AG08395 (cell line): ENCODE measurements at places on chromosomes 2 and 18.

- peak; percentile 74 for DNase-seq
These were observed 60.3 kb upstream of the AGPS start for GRCh38 chr2:177332026-177332991.

GRCh38 chr18:79546781-79547272 is 132.8 kb upstream of the CTDP1 start:
- DNase-seq, result no peak

DNA sequence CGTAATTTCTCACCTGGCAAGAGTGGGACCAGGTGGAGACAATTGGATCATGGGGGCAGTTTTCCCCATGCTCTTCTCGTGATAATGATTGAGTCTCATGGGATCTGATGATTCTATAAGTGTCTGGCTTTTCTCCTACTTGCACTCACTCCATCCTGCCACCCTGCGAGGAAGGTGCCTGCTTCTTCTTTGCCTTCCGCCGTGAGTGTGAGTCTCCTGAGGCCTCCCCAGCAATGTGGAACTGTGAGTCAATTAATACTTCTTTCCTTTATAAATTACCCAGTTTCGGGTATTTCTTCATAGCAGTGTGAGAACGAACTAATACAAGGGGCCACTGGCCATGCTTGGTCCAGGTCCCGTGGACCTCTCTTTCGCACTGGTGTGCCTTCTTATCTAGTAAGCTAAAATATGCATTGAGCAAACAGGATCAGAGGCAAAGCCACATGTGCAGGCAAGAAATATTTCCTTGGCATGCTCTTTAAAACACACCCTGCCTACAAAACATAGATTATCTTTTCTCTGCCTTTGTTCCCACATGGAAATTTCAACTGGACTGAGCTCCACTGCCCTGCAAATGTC is 821.1 kb downstream of the TRIB2 start:
- DNase-seq, result no peak

DNA sequence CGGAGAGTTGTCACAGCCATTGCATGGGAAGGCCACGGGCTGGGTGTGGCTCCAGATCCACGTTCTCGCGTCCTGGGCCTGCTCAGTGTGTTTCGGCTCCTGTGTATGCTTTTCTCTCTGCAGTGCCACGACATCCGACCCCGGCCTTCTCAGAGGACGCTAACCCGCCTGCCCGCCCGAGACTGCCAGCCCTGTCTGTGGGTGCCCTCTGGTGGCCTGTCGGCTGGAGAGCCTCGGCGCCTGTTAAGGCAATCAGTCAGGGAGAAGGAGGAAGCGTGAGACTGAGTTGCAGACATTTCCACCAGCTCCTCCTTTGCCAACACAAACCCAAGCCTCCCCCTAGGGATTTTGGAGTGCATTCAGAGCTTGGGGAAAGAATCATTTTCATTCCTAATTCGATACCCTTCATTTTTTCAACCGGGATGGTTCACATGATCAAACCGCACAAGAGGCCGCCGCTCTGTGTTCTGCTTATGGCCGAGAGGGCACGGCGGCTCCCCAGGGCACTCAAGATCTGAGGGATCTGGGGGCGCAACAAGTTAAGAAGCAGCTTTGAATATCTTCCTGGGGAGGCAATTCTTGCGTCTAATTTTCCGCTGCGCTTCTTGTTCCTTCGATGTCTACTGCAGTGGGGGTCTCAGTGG is 37.5 kb upstream of the ZBTB7C start:
- DNase-seq, result peak; percentile 84

DNA sequence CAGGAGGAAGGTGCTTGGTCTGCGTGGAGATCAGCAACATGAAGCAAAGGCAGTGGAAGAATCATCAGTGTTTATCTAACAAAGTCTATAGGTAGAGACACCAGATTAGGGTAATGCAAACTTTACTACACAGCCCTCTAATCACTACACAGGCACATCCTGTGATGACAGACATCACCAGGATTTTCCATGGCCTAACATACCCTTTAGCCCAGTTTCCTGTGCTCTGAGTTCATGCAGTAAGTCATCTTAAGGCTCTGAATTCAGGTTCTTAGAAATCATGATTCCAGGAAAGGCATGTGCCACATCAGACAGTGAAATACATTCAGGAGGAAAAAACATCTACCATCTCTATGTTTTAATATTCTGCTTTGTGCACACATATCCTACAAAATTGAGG is 708.5 kb upstream of the SLC8A1 start:
- DNase-seq, result no peak

DNA sequence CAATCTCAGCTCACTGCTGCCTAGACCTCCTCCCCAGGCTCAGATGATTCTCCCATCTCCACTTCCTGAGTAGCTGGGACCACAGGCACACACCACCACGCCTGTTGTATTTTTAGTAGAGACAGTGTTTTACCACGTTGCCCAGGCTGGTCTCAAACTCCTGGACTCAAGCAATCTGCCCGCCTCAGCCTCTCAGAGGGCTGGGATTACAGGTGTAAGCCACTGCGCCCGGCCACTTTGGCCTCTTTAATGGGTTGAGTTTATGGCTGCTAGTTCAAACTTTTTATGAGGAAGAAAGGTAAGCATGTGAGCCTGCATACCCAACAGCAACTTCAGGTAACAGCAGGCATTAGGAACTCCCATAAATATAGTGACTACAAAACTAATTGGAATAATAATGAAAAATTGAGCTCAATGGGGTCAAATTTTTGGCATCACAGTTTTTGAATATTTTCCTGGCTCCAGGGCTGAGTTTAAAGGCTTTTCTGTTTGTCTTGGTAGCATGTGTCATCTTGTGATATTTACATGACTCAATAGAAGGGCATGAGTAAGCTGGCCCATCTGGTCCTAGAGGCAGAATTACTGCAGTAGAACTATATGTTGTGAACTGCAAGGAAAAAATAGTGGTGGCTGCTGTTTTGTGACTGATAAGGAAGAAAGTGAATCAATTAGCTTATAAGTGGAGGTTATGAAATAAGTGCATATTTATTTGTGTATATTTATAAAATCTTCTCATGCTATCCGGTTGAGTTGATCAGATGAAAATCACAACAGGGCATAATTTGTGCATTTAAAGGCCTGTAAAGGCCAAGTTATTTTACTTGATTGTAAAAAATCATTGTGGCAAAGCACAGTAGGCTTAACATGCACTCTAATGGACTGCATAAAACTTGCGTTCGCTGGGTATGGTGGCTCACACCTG is 24.8 kb downstream of the GALM start:
- DNase-seq, result peak; percentile 96

GRCh38 chr2:95267458-95268210 is 6.6 kb upstream of the PROM2 start:
- DNase-seq, result no peak

GRCh38 chr18:40812981-40813515 is 1142.0 kb upstream of the PIK3C3 start:
- no peak for DNase-seq

DNA sequence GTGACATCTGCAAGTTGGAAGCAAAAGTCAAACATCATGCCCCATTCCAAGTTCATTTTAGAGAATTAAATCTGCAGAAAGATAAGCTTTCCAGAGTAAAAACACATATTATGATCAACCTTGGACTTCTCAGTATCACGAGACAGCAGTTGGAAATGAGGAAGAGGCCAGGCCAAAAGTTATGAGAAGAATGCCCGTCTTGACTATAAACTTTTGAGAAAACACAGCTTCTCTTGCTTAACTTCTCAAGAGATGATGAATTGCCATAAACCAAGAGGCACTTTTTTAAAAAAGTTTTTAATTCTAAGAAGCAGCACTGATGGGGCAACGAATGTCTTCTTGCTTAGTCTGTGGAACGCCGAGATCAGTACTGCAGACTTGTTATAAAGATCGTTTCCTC is 52.6 kb upstream of the NFU1 start:
- no peak for DNase-seq

- no peak for DNase-seq
These were observed 102.0 kb upstream of the PXDN start for GRCh38 chr2:1846046-1847015.

DNA sequence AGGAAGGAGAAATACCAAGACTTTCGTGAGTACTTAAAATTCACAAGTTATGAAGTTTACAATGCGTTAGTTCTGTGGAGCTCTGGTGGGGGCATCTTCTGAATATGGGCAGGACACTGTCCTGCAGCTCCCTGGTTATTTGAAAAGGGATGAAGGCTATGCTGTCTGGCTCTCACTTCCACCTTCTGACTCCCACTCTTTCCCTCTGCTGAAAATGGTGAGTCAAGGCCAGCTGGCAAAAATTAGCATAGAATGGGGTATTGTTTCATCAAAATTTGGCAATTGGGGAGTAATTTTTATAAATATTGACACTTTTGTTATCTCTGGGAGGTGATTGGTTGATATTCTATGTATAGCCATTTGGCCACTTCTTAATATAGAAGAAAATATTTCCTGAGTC is 177.4 kb downstream of the PARD3B start:
- DNase-seq, result no peak

- DNase-seq, result peak; percentile 21
These were observed 312.2 kb downstream of the LRATD1 start for GRCh38 chr2:14944562-14945346.

GRCh38 chr18:79582978-79583377 is 96.6 kb upstream of the CTDP1 start:
- no peak for DNase-seq

DNA sequence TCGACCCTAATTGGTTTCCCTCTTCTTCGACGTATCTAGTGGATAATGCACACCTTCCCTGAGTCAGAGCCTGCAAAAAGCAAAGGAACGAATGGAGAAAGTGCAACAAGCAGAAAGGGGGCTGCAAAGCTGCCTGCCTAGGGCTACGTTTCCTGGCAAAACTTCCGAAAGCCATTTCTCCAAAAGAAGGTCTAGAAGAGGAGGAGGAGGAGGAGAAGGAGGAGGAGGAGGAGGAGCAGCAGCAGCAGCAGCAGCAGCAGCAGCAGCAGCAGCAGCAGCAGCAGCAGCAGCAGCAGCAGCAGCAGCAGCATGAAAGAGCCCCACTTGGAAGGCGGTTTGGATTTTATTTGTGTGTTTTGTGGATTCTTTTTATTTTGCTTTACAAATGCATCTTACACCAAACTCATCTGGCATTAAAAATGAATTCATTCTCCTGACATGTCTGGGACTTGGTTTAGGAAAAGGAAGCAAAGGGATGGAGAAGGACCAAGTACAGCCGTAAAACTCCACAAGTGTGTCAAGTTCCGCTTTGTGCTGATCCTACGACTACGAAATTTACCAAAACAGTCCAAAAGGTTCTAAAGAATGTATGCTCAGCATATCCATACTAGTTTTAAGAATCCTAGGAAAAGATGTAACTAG is 2.0 kb downstream of the TCF4 start:
- DNase-seq, result no peak

- DNase-seq, result no peak
These were observed 638 bp downstream of the ST3GAL5 start for GRCh38 chr2:85888020-85888683.
